ENCODE measurements at places on chromosomes 4 and X.
A peak's percentile ranks its signal among the peaks of the same experiment; 100 is the strongest.

DNA sequence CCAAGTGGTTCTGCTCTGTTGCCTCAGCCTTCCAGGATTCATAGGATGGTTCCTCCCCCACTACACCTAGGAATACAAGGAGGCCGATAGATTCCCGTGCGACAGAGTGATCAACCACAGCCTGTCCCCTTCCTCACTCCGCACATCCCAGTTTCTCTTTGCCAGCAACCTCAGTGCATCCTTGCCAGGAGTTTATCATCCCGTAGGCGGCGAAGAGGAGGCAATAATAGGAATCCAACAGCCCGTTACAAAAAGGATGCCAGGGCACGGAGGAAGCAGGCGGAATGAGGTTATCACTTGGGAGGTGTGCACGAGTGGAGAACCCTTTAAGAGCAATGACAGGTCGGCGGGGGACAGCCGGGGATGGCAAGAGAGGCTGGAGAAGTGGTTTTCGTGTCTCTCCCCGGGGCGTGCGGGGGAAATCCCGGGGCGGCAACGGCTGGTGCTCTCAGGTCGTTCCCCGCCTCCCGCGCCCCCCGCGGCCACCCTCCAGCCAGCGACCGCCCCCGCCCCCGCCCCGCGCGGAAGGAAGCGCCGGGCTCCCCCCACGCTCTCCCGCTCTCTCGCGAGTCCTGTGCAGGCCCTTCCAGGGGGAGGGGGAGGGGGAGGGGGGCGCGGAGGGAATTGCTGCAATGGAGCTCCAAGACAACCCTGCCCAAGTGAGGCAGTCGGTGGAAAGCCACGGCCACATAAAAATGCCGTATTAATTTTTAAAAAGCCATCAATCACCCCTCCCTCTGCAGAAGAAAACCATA lies 1.6 kb downstream of the PPP3CA start:
- peak; percentile 62 for DNase-seq

- DNase-seq = no peak
Measured at GRCh38 chr4:73653695-73654106, 33.5 kb upstream of the RASSF6 start.

DNA sequence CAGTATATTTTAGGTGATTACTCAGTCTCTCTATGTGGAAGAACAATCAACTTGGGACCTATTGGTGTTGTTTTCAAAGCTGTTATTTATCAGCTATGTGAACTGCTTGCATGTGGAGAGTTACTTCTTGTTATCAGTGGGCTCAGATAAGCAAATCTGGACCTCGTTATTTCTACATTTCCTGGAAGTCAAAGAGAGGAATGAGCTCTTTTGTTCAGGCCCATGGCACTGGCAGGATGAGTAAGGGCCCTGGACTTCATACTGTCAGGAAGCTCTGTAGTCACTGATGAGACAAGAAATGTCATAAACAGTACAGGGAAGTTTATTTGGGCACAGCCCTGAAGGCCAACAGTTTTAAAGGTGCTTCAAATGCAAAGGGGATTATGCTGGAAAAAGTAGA lies 760.6 kb upstream of the EPHA5 start:
- DNase-seq = no peak

DNA sequence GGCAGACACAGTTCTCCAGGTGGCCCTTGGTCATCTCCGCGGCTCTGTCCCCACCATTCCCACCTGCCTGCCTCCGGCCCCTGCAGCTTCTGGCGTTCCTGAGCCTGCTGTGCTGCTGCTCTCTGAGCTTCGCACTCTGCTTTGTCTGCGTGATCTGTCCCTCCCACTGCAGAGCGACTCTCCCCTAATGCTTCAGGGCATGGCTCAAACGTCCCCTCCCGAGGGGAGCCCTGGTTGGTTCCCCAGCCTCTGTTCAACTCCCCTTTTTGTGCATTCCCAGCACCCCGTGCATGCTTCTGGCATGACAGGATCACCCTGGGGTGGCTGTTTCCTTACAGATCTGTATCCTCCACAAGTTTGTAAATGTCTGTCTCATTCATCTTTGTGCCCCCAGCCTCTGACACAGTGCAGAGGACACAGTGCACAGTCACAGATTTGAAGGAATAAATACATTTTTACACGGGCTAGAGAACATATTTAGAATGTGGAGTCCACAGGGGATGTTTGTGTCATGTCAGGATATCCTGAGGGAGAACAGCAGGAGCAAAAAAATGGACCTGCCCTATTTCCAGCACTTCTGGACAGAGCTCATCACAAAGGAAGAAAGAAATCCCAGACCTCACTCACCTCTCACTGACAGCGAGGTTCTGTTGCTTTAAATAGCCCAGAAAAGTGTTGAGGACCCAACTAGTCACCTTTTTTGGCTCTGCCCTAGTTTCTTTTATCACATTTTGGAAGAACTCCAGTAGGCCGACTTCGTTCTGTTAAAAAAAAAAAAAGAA lies 72.6 kb downstream of the GATB start:
- no peak for DNase-seq

GRCh38 chr4:80610845-80611677 lies 275.5 kb downstream of the CFAP299 start:
- DNase-seq = no peak

GRCh38 chr4:138392751-138393308 lies 150.7 kb upstream of the SLC7A11 start:
- no peak for DNase-seq

- DNase-seq = no peak
Measured at GRCh38 chr4:45475548-45475947, 648.3 kb downstream of the GABRG1 start.

DNA sequence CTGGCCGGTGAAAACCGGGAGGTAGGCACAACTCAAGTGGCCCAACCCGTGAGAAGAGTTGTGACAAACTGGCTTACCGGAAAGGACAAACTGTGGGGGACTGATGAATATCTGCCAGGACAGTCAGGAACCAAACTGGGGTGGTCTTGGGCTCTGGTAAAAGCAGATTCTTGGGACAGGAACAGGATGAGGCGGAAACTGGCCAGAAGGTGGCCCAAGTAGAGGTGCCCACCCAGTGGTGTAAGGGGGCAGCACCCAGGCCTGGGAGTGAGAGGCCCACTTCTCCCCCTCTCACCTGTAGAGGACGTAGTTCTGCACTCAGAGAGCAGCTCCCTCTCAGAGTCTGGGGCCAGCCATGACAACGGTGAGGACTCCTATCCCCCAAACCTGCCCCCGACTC lies 5.9 kb downstream of the CCDC120 start:
- no peak for DNase-seq

DNA sequence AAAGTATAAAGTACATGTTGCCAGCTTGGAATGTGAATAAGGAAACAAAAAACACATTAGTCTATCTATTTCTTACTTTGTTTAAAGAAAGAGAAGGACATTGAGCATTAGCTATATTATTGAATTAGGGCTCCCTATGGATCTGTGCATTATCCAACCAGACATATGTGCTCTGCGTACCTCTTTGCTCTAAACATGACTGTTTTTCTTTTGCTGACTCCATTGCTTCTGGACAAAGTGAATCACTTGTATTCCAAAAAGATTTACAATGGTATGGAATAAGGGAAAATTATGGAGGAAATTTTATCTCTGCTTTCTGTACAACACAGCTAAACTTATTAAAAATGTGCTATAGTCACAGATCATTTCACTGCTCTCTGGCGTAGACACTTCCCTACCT lies 727.8 kb upstream of the LCORL start:
- no peak for DNase-seq

DNA sequence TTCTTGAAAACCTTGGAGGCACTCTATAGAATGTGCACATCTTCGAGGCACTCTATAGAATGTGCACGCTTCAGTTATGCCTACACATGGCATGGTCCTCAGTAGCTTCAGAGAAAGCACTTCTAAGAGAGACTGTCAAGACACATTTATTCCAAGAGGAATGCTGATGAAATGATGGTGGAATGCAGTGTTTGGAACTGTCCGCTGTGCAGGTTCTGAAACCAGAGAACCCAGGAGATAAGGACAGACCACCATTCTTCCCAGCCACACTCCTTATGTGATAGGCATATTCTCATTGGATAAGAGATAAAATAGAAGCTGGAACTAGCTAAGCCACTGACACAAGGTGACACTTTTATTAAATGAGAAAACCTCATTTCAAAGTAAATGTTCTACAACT lies 263.3 kb downstream of the NLGN4X start:
- DNase-seq = no peak

- no peak for DNase-seq
Measured at GRCh38 chrX:19046343-19047215, 62.7 kb upstream of the PHKA2 start.

DNA sequence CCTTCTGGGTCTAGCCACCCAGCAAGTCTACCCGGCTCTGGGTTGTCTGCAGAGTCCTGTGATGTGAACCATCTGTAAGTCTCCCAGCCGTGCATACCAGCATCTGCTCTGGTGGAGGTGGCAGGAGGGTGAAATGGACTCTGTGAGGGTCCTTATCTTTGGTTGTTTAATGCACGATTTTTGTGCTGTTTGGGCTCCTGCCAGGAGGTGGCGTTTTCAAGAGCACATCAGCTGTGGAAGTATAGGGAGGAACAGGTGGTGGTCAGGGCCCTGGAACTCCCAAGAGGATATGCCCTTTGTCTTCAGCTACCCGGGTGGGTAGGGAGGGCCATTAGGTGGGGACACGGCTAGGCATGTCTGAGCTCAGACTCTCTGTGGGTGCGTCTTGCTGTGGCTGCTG lies 66.5 kb upstream of the ZFP42 start:
- no peak for DNase-seq

DNA sequence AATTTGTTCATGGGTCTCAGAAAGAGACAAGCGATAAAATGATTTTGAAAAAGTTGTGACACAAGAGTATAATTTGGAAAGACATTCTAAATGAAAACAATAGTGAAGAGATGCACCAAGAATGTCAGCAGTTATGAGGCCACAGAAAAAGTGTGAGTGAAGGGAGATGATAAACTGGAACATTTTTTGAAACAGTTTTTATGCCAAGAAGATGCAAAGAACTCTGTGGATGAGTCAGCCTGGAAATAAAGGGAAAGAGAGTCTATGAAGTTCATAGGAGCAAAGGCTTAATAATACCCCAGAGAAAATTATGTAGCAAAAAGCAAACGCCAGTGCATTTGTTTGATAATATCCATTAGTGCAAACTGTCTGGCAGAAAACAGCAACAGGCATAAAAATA lies 188.4 kb upstream of the TBC1D9 start:
- DNase-seq = no peak

GRCh38 chr4:76665153-76665552 lies 230.1 kb downstream of the SHROOM3 start:
- no peak for DNase-seq
